ENCODE measurements at places on chromosomes 5 and 9.

- DNase-seq: no peak
These were observed 3.4 kb upstream of the ZDHHC11 start for GRCh38 chr5:854217-854616.

GRCh38 chr9:31799953-31800609 lies 584.4 kb upstream of the ACO1 start:
- DNase-seq: peak; percentile 21

- DNase-seq: no peak
These were observed 15.6 kb upstream of the DCP2 start for GRCh38 chr5:112960863-112961504.

DNA sequence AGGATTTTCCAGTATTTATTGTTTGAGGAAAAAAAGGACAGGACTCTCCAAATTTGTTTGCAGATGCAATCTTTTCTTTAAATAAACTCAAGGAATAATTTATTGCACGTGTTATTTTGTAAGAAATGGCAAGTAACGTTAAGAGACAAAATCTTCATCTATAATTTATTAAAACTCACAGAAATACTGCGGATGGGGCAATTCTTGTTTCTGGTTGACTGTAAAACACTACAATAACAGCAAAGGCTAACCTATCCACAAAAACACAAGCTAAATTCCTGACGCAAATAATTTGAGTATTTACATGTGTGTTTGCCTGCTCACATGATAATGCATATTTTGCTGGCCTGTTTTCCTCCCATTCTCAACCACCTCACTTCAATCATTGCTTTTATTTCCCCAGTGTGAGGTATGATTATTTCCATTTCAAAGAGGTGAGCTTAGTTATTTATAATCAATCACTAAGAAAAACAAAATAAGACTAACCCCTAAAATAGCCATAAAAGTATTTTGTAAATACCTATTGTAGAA lies 619.4 kb downstream of the PDE4D start:
- no peak for DNase-seq

- DNase-seq: no peak
These were observed 61.0 kb downstream of the APBA1 start for GRCh38 chr9:69611221-69611620.

DNA sequence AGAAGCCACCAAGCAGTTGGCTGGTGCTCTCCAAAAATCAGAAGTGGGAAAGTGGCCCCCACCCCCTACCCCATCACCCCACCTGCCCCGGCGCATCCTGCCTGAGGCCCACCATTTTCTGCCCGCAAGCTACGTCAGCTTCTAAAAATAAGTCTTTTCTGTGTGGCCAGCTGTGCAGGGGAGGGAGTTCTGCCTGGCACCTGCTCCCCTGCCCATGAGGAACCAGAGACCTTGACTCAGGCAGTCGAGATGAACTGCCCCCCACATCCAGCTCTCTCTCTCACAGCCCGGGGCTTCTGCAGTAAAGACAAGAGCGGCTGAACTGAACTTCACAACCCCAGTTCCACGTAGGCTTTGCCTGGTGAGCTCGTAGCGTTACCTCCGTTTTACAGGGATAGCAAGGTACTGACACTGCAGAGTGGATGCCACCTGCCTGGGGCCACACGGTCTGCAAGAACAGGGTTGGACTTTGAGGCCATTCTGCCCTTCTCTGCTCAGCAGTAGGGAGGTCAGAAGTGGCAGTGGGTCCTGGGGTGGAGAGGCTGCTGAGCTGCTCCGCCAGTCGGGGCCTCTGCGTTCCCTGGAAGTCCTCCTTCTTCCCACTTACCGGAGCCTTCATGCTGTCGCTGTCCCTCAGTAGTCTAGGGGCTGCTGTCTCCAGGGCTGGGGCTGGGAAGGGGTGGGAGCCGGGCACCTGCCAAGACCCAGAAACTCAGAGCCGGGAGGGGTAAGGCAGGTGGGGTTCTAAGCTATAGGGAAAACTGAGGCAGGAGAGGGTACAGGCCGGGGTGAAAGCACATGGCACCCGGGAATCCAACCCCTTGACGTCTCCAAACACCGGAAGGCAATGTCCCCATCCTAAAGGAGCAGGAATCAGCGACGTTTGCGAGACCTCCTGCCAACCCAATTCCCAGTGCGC lies 781 bp downstream of the ST6GALNAC4 start:
- DNase-seq: peak; percentile 62

GRCh38 chr5:149374801-149375200 lies 4.3 kb downstream of the IL17B start:
- DNase-seq: no peak

DNA sequence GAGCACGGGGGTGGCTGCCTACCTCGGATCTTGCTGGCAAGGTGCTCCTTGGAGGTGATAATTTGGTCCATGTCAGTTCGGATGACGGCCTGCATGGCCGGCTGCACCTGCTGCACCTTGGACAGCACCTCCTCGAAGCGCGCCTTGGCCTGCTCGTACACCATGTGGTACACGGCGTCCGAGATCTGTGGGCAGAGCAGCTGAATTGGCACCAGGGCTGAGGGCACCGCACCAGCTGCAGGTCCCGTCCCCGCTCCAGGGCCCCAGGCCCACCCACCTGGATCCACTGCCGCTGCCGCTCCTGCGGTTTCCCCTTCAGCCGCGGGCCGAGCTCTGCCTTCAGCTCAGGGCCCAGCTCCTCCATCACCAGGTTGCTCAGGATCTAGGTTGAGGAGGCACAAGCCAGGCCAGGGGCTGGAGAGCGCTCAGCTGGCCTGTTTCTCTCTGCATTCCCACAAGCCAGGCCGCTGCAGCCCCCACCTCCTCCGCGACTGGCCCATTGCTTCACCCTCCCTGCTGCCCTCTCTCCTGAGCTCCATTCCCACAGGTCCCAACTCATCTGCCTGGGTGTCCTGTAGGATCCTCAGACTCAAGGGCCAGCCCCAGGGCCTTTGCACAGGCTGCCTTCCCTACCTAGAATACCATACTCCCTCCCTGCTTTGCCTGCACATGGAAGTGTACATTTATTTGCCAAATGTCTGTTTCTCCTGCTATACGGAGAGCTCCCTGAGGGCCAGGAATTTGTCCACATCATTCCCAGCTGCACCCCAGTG lies 65.7 kb downstream of the LRSAM1 start:
- DNase-seq: no peak

DNA sequence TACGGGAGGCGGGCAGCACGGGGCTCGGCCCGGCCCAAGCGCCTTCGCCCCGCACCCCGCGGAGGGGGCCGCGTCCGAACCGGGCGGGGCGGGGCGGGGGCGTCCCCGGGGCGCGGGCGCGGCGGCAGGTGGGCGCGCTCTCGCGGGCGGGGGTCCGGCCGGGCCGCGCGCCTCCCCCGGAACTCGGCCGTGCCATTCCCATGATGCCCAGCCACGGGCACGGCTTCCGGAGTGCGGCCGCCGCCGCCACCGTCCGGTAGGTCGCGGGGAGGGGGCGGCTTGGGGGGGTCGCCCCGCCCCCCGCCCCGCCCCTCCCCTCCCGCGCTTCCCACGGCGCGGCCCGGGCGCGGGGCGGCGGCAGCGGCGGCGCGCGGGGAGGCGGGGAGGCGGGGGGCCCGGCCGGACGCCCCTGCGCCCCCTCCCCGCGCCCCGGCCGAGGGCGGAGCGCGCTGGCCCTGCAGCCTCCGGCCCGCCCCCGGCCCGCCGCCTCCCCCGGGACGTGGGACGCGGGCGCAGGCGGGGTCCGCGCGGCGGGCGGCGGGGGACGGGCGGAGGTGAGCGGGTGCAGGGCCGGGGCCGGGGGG lies at the start of gene PPP1R26:
Gene PPP1R26, plus strand, starts transcription at position 314 of the 584 bp plus-strand sequence. CDS start 4,729 bp downstream, outside the sequence.
- DNase-seq: no peak

DNA sequence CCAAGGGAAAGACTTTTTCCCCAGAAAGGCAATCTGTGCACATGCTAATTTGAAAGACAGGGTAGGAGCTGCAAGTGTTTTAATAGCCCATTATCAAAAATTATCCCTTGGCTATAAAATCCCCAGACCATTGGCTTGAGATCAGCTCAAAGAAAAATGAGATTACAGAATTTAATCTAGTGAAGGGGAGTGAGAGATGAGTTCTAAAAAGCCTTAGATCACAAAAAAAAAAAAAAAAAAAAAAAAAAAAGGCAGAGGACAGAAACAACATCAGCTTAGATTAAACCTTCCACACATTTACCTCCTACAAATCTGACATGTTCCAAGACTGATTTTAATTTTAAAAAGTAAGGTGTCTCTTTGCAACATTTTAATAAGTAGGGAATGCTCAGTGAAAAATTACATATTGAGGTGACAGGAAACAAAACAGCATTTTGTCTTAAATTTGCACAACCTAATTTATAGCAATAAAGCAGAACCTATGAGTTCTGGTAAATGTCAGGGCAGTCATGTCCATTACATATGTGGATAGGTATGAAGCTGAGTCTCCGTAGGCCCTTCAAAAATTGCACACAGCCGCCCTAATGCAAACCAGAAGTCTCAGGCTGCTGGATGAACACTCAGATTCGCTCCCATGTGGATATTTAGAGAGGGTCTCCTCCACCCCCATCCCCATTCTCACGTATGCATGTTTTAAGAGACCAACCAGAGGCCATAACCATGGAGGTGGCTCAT lies 43.4 kb downstream of the NFIB start:
- DNase-seq: no peak

- DNase-seq: no peak
These were observed 1.5 kb downstream of the CA9 start for GRCh38 chr9:35675204-35675603.

- DNase-seq: no peak
These were observed 115.3 kb downstream of the UNC13B start for GRCh38 chr9:35277171-35277520.

DNA sequence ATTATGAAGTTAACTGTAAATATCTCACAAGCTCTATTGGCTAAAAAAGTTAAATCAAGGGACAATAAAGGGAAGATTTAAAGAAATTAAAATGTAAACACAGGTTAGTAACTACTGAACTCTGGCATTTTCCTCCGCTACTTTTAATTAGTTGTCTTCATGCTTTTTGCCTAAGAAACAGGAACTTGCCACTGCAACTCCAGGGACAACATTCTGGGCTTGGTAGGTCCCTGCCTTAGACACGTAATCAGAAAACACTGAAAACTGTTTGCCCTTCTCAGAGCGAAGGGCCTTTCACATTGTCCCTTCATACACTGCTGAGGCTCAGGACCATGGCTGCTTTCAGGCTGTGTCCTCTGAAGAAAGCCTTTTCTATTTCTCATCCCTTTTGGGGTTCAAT lies 118.7 kb downstream of the CCDC192 start:
- no peak for DNase-seq

DNA sequence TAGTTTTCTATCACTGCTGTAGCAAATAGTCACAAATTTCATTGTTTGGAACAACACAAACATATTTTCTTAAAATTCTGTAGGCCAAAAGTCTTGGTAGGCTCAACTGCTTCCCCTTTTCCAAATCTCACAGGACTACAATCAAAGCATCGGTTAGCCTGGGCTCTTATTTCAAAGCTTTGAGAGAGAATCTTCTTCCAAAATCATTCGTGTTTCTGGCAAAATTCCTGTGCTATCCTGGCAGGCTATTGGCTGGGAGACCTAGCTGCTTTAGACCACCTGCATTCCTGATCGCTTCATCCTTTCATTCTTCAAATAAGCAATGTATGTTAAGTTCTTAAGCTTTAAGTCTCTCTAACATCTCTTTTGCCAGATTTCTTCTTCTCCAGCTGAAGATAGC lies 629.8 kb upstream of the CDH18 start:
- no peak for DNase-seq

- DNase-seq: no peak
These were observed 13.4 kb downstream of the PWWP2A start for GRCh38 chr5:160105686-160106360.

- no peak for DNase-seq
These were observed 23.5 kb upstream of the SUSD1 start for GRCh38 chr9:112198646-112199045.

- DNase-seq: no peak
These were observed 614.1 kb downstream of the PTPRD start for GRCh38 chr9:9998491-9999287.

DNA sequence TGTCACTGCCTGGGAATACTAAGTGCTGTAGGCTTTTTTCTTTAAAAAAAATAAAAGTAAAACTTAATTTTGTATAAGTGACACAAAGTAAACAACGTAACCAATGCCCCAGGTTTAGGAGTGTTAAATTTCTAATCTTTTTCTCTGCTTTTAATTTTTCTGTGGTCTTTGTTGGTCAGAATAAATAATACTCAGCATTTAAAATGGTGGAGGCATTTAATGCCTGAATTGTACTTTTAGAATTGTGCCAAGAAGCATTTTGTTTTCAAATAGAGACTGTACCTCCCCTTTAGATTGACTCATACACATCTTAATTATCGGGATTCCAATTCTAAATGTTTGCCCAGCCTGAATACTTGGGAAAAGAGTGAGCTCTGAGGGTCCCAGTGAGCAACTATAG lies 1.6 kb downstream of the DMXL1 start:
- no peak for DNase-seq

DNA sequence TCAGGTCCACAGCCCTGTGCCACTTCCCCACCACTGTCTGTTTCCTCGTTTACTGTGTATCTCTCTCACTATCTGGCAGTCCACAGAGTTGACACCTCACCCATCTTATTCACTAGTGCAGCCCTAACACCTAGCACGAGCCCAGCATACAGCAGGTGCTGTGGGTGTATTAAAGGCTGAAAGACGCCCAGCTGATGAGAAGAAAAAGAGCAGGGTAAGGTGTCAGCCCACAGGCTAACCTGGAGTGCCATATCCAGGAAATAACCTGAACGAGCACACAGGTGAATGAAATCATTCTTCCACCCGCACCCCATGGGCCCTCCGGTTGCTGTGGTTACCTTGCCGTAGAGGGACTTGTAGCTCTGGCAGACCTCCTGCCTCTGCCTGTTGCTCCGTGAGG lies 18.6 kb downstream of the ANXA6 start:
- peak; percentile 64 for DNase-seq

GRCh38 chr5:90968319-90968718 lies 409.7 kb downstream of the ADGRV1 start:
- DNase-seq: no peak

GRCh38 chr9:4743131-4743875 lies 2.3 kb upstream of the AK3 start:
- no peak for DNase-seq

DNA sequence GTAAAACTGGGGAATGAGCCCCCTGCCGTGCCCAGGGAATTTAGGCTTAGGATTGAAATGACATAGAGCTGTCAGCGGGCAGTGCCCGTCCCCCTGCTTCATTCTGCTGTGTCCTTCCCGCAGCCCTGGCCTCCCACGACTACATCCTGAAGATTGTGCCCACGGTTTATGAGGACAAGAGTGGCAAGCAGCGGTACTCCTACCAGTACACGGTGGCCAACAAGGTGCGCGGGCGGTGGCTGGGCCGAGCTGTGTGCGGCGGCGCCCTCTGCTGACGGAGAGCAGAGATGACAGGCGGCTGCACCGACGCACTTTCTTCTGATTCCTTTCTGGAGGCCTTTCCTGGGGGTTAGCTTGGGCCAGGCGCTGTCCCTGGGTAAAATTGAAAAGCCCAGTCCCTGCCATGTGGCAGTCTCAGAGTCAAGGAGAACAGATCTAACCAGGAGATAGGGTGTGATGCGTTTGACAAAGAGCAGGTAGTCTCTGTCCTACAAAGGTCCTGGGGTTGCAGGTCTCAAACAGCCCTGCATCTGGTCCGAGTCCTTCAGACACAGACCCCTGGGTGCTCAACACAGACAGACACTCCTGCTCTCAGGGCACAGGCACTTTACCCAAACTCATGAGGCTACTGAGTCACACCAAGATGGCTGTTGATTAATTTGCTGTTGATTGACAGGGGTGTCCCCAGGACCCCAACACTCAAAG lies 26.8 kb upstream of the RPL26L1 start:
- DNase-seq: peak; percentile 77

- DNase-seq: no peak
These were observed 33.0 kb downstream of the EGFLAM start for GRCh38 chr5:38291355-38291754.

GRCh38 chr5:55540525-55540924 lies 5.8 kb upstream of the PLPP1 start:
- no peak for DNase-seq

- no peak for DNase-seq
These were observed 1.4 kb downstream of the NOL6 start for GRCh38 chr9:33472171-33472880.

Measured in CD4-positive, alpha-beta T cell treated with Interleukin-12 subunit alpha and Interleukin-12 subunit beta, for 1 hour (primary cell).